ENCODE measurements at places on chromosomes 5 and 9.

GRCh38 chr9:37944266-37944650 lies 40.3 kb upstream of the SLC25A51 start:
- no peak for DNase-seq

GRCh38 chr9:124386201-124386600 lies 29.0 kb downstream of the PSMB7 start:
- no peak for DNase-seq

DNA sequence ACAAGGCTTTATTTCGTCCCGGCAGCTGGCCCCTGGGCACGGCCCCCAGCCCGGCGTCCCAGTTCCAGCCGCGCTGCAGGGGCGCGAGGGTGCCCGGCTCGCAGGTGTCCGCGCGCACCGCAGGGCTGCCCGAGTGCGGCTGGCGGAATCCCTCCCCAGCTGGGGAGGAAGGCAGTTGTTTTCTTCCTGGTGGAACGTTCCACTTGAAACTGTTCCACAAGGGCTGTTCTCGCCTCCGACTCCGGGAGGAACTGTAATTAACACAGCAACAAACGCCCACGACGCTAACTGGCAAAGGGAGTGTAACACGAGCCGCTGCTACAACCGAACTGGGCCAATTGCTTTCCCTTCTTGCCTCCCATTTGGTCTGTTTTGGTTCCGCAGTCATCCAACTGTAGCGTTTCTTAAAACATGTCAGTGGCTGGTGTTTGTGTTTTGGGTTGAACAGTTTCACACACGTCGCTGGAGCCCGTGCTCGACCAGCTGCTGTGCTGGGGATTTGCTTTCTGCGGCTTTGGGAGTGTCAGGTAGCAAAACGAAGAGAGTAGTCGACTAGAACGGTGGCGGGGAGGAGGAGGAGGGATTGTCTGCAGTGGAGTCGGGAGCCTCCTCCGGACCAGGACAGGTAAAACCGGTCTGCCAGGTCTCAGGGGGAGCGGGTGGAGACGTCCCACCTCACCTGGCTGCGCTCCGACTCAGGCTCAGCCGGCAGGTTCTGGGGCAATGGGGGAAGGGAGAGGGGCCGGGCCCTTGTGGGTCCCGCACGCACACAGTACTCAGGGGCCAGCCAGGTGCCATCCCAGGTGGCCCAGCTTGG lies 131.6 kb upstream of the NIPBL start:
- DNase-seq = peak; percentile 18

DNA sequence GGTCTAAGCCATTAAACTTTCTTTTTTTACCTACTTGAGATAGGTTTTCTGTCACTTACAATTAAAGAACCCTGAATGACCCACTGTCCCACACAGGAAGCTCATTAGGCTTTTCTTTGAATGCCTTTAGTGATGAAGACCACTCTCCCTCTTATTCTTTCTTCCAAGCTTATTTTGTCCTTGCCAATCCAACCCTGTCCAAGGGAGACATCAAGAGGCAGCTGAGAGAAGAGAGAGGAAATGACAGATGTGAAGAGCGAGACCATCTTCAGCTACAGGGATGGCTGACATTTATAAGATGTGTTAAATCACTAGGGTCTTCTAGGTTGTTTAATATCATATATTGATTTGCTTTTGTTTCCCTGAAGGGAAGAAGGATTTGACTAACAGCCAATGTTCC lies 133.5 kb downstream of the FAM114A2 start:
- no peak for DNase-seq

- no peak for DNase-seq
These were observed 82.7 kb upstream of the C6 start for GRCh38 chr5:41296066-41296465.

DNA sequence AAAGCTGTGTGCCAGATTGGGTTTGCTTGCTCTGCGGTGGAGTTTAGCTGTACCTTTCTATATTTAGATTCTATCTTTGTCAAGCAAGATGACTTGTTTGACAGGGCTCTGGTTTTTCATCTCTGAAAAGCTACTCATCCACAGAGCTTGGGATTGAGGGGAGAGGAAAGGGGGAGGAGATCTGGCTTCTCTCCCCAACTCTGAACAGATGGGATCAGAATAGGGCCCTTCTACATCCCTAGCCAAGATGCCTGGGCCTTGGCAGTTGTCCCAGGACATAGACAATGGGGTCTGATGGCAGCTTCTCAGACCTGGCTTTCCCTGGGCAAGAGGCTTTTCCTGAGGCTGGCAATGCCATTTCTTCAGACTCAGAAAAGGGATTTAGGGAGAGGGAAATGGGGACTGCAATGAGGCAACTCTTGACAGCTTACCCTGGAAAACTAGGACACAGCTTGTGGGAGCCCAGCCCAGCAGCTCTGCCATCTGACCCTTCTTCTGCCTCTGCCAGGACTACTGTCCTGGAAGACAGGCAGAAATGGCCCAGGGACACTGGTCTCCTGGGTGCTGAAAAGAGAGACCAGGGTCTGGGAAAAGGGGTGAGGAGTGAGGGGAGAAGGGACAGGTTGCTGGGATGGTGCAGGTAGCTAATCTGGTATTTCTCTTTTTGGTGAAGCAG lies 50.2 kb upstream of the ASTN2 start:
- DNase-seq = no peak

- DNase-seq = peak; percentile 74
These were observed 5.2 kb upstream of the IRF1 start for GRCh38 chr5:132495667-132496190.

DNA sequence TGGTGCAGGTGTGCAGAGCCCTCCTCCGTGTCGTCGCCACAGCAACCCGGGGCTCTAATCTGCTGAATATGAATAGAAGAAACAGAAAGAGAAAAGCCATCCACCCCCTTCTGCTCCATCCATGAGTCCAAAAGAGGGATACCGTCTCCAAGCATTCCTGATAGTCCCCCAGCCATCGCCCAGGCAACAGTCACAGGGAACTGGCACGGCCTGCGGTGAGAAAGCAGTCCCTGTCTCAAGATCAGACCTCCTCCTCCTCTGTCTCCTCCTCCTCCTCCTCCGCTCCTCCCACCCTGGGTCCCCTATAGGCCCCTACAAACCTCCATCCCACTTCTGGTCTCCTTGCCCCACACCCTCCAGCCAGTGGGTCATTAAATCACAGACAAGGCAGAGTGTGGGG lies 308.1 kb upstream of the MPDZ start:
- no peak for DNase-seq

GRCh38 chr9:6667080-6667479 lies 21.6 kb upstream of the GLDC start:
- DNase-seq = no peak

- DNase-seq = no peak
These were observed 9.7 kb upstream of the LVRN start for GRCh38 chr5:115952588-115952987.
